ENCODE measurements at places on chromosomes 1 and 21.

- DNase-seq = no peak
Measured at GRCh38 chr1:225422031-225422605, 5.7 kb downstream of the LBR start.

DNA sequence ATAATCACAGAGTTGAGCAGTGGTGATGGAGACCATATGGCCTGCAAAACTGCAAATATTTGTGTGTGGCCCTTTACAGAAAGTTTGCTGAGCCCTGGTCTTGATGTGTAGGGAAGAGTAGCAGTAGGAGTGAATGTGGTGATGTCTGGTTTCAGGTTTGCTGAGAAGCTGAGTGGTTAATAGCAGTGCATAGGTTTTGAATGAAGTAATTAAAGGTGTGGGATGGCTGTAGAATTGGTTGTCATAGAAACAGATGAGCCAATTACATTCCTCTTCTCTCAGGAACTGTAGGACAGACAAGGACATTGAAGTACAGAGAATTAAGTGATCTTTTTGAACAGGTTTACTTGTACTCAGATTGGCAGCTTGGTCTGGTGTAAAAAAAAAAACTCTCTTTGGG, 37.4 kb downstream of the PRDM2 start:
- no peak for DNase-seq

- DNase-seq = no peak
Measured at GRCh38 chr1:45629035-45629434, 5.2 kb upstream of the CCDC17 start.

GRCh38 chr21:17414766-17415165, 98.1 kb upstream of the CXADR start:
- DNase-seq = no peak

DNA sequence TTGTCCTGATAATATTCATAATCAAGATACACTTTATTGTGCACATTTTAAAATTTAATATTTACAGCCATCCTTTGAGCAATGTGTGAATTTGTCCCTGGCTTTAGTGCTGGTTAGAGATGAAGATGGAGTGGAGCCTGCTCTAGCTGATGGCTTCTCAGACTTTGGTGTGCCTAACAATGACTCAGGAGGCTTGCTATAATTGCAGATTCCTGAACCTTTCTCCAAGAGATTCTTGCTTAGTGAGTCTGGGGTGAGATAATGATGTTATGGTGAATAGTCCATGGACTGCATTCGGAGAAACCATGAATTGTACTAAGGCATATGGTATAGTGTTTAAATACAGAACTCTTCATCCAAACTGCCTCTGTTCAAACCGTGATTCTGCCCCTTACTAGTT, 307.1 kb downstream of the PAPPA2 start:
- DNase-seq = no peak

- DNase-seq = no peak
Measured at GRCh38 chr21:29419422-29419821, 120.7 kb downstream of the BACH1 start.

- no peak for DNase-seq
Measured at GRCh38 chr1:55311057-55311641, 96.0 kb upstream of the USP24 start.

DNA sequence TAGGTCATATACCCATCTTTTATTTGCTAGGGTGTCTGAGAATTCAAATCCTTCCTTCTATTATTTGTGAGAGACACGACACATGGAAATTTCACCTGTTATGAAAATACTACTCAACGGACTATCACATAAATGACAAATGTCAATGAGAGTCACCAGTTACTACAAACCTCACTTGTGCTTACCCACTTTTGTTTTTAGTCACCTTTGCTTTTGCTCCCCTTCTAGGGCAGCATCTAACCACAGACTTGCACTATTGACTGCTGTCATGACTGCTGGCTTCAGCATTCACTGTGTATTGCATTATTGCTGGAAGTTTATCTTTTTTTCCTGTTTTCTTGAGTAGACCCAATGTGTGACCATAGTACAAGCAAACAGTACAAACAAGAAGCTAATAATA, 1048.0 kb downstream of the PLA2G4A start:
- DNase-seq = no peak

- no peak for DNase-seq
Measured at GRCh38 chr21:33854604-33855003, 61.0 kb downstream of the ATP5PO start.

DNA sequence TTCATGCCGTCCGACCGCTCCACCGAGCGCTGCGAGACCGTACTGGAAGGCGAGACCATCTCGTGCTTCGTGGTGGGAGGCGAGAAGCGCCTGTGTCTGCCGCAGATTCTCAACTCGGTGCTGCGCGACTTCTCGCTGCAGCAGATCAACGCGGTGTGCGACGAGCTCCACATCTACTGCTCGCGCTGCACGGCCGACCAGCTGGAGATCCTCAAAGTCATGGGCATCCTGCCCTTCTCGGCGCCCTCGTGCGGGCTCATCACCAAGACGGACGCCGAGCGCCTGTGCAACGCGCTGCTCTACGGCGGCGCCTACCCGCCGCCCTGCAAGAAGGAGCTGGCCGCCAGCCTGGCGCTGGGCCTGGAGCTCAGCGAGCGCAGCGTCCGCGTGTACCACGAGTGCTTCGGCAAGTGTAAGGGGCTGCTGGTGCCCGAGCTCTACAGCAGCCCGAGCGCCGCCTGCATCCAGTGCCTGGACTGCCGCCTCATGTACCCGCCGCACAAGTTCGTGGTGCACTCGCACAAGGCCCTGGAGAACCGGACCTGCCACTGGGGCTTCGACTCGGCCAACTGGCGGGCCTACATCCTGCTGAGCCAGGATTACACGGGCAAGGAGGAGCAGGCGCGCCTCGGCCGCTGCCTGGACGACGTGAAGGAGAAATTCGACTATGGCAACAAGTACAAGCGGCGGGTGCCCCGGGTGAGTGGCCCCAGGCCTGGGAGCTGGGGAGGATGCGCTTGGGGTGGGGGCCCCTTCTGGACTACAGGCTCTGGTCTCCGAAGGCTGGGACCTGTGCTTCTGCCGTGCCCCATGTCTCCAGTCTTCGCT, 1.1 kb downstream of the SKI start:
- DNase-seq = peak; percentile 61

DNA sequence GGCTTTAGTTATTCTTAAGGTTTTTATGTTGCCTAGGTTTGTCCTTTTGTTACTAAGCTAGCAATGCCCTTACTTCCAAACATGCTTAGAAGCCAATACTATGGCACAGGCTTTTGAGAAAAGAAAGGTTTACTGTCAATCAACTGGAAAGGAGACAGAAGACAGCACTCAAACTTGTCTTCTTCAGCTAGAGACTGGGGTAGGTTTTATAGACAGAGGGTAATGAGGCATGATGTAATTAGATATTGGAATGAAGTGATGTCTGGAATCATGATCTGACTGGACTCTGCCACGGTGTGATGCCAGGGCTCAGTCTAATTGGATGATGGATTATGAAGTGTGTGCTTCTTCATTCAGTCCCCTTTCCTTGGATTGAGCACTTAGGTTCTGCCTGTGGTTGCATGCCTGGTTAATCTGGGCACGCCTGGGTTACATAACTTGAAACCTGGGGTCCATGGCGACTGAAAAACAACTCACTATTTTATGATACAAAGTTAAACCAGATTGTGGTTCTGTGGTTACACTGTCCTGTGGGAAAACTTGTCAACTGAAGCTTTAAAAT, 625.8 kb downstream of the BRINP3 start:
- DNase-seq = no peak

DNA sequence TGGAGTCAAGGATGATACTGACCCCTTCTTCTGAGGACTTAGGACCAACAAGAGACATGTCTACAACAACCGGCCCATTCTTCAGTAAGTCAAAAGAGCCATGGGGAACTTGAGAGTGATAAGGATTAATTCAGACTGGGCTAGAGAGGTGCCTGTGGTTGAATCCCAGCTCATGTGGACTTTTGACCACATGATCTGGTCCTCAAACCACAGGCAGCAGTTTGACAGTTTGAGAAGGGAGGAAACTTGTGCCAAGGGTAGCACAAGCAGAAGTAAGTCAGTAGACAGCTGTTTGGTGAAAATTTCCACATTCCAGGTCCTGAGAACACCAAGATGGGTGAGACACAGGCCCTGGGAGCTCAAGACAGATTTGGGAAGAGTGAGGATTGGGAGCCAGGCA, 19.8 kb downstream of the SH3BP5L start:
- no peak for DNase-seq

DNA sequence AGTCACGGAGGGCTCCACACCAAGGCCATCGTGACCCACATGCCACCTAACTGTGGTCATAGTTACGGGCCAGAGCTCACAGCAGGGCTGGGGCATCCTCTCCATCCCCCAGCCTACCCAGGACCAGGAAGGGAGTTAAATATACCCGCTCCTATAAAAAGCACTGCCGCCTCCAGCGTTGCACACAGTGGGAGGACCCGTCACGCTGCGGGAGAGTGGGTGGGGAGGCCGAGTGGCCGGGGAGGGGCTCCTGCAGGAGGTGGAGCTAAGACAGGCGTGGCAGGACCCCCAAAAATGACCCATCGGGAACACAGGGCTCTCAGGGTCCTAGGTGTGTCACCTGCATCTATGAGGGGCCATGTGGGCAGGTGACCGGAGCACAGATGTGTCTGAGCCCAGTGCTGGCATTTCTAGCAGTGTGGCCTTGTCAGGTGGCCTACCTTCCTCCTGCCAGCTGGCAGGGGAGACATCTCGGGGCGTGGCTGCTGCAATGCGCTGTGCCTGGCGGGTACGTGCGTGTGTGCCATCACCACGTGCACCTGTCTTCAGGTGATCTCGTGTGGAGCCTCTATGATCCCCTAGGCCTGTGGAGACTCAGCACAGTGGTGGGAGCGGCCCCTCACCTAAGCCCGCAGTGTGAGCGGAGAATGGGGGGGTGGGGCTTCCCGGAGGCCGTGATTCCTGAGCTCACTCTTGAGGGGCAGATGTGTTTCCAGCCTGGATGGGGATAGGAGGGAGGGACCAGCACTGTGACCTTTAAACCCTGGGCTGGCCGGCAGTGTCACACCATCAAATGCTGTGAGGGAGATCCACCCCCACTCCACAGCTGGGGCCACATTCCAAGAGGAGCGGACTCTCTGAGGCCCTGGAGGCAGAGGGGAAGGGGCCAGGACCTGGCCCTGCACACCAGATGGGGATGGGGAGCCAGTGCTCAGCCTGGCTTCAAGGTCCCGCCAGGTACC, 17.7 kb downstream of the AGRN start:
- DNase-seq = no peak

DNA sequence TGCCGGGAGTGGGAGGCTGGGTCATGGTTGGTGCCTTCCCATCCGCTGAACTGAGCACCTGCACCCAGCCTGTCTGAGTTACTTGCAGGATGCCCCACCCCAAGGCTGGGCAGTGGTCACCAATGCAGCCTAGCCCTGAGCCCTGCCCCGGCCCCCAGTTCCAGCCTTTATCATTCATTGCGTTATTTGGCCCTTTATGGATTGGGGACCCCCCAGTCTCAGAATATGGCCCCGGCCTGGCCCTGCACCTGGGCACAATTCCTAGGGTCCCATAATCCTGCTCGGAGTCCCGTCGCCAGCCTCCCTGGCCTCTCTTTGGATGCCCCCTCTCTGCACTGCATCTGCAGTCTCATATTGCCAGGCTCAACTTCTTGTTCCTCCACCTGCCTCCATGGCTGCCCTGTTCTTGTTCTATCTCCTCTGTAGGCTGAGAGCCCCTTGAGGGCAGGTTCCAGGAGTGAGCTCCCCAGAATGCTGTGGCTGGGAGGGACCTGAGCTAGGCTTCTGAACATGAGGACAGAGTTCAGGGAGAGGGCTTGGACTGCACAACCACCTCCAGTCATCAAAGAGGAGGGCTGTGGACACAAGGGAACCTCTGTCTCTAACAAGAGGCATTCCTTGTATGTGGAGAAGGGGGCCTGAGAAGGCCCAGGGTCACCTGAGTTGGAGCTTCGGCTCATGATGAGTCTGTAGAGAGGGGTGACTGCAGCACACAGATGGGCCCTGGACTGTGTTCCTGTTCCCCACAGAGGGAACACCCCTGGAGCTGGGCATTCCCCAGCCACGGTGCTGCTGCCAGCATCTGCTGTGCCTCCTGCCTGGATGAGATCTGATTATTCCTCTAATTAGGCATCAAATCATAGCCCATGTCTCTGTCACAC, 1.1 kb upstream of the KNCN start:
- no peak for DNase-seq

DNA sequence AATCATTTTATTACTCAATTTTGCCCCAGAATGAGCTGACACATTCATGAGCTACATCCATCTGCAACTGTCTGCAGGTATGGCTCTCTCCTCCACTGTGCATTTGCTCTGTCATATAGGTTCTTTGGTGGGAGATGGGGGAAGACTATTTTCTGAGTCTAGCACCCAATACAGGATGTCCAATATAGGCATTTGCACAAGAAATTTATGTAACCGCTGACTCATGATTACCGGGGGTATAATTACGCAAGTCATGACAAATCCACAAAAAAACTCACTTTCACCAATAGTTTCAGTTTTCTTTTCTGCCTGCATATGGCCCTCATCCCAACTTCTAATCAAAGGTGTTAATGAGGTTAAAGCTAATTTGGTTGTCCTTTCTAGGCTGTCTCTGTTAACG, 17.5 kb upstream of the VSIG8 start:
- no peak for DNase-seq

DNA sequence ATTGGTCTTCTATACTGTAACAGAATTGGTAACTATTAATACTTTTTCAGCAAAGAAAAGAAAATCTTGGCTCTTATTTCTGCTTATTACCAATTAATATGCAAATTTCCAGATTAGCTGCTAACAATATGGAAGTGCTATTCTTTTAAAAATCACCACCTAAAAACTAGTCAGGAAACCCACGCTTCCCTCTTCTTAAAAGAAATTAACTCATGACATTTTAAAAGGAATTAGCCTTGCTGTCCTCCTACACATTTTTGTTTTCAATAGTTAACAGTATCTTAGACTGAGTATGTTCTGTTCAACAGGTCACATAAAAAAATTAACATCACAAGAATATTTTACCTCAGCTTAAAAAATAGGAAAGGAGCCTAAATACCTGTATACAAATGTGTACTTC, 27.3 kb downstream of the ABL2 start:
- DNase-seq = no peak

- DNase-seq = peak; percentile 37
Measured at GRCh38 chr1:226547754-226548191, 791 bp upstream of the STUM start.

DNA sequence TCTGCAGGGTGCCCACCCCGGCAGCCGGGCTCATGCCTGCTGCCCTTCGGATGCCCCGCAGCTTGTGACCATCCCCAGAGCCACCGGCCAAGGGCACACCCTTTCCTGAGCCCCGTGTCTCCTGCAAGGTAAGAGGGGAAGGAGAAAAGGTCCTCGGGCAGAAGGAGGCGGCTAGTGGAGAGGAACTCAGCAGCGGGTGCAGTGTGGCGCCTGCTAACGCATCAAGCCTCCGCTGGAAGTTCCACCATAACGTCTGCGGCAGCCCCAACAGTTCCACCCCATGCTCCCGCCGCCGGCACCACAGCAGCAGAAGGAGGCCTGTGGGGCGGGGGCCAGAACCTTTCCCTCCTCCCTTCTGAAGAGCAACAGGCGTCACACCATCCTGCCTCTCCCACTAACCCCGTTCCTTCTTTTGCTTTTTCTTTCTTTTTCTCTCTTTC, 990 bp downstream of the VWA5B1 start:
- no peak for DNase-seq

DNA sequence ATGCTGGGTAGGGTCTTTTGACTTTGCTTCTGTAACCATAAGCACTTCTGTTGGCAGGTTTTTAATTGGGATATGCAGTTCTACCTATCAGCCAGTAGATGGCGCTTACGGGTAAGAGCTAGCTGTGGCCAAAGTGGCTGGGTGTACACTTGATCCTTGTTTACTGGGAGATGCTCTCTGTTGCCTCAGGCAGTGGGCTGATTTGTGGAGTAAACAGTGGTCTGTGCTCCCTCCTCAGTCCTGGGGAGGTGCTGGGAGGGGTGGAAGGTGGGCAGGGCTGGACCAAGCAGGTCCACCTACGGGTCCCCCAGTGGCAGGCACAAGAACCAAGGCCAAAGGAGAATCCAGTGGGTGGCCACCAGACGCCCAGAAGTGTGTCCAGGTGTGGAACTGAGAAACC, 43.4 kb downstream of the RALGPS2 start:
- DNase-seq = no peak

Measured in stimulated activated naive CD4-positive, alpha-beta T cell (primary cell).